Activated B cell treated with CpG ODN at 0.5 μM for 24 hours (primary cell): ENCODE measurements at places on chromosomes 6 and 20. TPM values are rescaled to one million over a fixed set of nuclear protein-coding genes. Genes with fewer than 3 reads are reported as not detected.
A peak's percentile ranks its signal among the peaks of the same experiment; 100 is the strongest.

- DNase-seq, result no peak
- H3K27me3 ChIP-seq, result no peaks in the 10 kb centered on the region
- H3K27ac ChIP-seq, result peak overlapping the region; percentile 94
- H3K36me3 ChIP-seq, result no peaks in the 10 kb centered on the region
These were observed 13.2 kb upstream of the CCR6 start for GRCh38 chr6:167109651-167110050.

GRCh38 chr6:125528621-125529041 is 220.8 kb upstream of the HEY2 start:
- H3K4me1 ChIP-seq, result no peaks in the 10 kb centered on the region
- H3K36me3 ChIP-seq, result no peaks in the 10 kb centered on the region
- H3K27me3 ChIP-seq, result peaks cover 39% of the 10 kb centered on the region
- no peak overlapping the region for H3K4me3 ChIP-seq
- no peak overlapping the region for H3K27ac ChIP-seq

GRCh38 chr6:9523462-9523861 is 891.4 kb downstream of the TFAP2A start:
- DNase-seq, result no peak
- no peaks in the 10 kb centered on the region for H3K36me3 ChIP-seq
- no peak overlapping the region for H3K4me3 ChIP-seq
- H3K27ac ChIP-seq, result no peak overlapping the region

The ATAT1 gene
- total RNA-seq, result 6.9 and 10.3 TPM in 2 replicates

GRCh38 chr20:49866051-49866450 is 49.3 kb downstream of the SPATA2 start:
- H3K27me3 ChIP-seq, result no peaks in the 10 kb centered on the region
- H3K27ac ChIP-seq, result no peak overlapping the region
- H3K4me1 ChIP-seq, result peaks cover 19% of the 10 kb centered on the region
- H3K4me3 ChIP-seq, result no peak overlapping the region
- H3K36me3 ChIP-seq, result peaks cover 91% of the 10 kb centered on the region

The ACTR5 gene
- total RNA-seq, result 12.8 and 13.7 TPM in 2 replicates

DNA sequence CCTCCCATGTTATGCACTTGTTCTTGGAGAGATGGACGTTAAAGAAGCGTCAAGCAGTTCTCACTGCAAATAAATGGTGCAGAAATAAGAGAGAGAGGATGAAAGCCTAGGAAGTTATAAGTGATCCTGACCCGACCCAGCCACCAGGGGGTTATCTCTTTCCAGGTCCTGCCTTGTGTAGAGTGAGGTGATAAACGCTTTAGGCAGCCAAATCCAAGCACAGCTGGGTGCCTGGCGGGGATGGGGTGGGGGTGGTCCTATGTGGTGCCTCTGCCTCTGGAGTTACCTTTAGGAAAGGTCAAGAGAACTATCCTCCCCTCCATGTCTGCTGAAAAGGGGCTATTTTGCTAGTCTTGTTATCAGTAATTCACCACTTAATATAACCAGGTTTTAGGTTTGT is 9.2 kb upstream of the TFAP2A start:
- H3K4me1 ChIP-seq, result peaks cover 22% of the 10 kb centered on the region
- H3K27me3 ChIP-seq, result peaks cover 71% of the 10 kb centered on the region
- no peak for DNase-seq
- no peak overlapping the region for H3K4me3 ChIP-seq

The SCUBE3 gene
- total RNA-seq, result not detected in 2 replicates

DNA sequence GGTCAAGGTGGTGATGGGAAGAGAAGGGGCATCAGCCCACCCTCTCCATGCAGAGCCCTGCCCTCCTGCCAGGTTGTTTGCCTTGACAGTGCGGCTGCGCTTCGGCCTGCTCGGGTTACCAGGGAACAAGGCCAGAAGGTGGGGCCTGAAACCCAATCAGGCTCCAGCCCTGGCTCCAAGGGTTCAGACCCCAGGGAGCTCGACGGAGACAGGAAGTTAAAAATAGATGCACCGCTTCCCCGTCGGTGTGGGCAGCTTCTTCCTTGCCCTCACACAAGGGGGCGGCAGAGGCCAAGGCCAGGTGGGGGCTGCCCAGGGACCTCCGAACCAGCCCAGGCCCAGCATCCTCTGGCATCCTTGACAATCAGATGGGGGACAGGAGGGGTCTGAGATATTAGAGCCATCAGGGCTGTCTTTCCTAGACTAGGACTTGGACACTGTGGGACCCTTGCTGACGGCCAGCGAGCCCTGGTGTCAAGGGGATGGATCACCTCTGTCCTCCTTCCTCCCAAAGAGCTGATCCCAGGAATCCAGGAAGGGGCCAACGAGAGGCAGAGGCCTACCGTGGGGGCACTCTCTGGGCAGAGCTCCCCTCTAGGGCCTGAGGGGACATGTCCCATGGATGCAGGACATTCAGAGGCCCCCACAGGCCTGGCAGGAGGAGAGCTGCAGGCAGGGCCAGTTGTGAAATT is 65.2 kb downstream of the RIPOR3 start:
- no peaks in the 10 kb centered on the region for H3K36me3 ChIP-seq
- H3K4me3 ChIP-seq, result no peak overlapping the region
- no peak for DNase-seq
- no peaks in the 10 kb centered on the region for H3K4me1 ChIP-seq
- peaks cover 6% of the 10 kb centered on the region for H3K27me3 ChIP-seq

- H3K4me3 ChIP-seq, result peak overlapping the region; percentile 100
- peaks cover 36% of the 10 kb centered on the region for H3K4me1 ChIP-seq
- peaks cover 9% of the 10 kb centered on the region for H3K27me3 ChIP-seq
- peaks cover 36% of the 10 kb centered on the region for H3K36me3 ChIP-seq
- H3K27ac ChIP-seq, result peak overlapping the region; percentile 100
These were observed 996 bp upstream of the SEC23B start for GRCh38 chr20:18506744-18507143.

DNA sequence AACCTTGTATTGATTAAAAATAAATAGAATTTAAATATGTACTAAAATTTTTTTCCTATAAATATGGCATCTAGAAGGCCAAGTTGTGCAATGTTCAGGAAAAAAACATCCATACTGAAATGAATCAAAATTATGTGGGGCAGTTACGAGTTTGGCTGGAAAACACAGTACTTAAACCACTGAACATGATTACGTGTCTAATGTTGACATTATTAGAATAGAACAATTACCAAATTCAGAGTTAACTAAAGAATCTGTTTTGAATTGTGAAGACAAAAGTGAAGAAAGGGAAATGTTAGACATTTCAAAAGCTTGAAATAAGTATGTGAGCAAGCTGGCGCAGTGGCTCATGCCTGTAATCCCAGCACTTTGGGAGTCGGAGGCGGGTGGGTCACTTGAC is 57.2 kb downstream of the KLHL31 start:
- no peak for DNase-seq
- no peaks in the 10 kb centered on the region for H3K4me1 ChIP-seq
- no peak overlapping the region for H3K4me3 ChIP-seq
- H3K36me3 ChIP-seq, result no peaks in the 10 kb centered on the region

DNA sequence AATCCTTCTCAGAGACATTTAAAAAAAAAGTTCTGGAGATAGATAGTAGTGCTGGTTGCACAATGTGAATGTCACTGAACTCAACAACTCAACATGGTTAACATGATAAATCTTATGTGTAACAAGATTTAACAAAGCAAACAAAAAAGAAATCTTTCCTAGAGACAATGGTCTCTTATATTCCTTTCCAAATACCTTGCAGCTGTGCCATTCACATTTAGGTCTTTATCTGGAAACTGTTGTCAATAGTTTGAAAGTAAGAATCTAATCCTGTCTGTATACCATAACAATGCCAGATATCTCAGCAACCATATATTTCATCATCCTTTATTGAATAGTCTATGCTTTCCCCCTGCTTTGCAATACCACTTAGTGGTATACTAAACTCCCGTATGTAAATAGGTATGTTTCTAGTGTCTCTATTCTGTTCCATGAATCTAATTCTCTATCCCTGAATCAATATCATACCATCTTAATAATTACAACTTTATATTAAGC is 2.1 kb downstream of the SERAC1 start:
- no peaks in the 10 kb centered on the region for H3K27me3 ChIP-seq
- no peak overlapping the region for H3K4me3 ChIP-seq
- H3K27ac ChIP-seq, result no peak overlapping the region

DNA sequence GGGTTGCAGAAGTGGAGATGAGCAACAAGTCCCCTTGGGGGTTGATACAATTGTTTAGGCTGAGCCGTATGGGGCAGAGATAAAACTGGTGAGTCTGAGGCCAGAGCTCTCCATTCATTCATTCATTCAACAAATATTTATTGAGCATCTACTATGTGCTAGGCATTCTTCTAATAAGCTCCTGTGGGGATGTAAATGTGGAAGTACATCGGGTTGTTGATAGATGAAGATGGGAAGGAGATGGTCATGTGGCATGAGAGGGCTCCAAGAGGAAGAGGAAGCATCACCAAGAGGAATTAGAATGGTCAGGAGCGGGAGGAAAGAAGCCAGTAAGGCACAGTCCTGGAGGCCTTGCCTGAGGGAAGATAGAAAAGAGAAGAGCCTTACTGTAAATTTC is 98.7 kb upstream of the MLN start:
- no peak overlapping the region for H3K27ac ChIP-seq
- H3K36me3 ChIP-seq, result no peaks in the 10 kb centered on the region
- H3K4me1 ChIP-seq, result peaks cover 41% of the 10 kb centered on the region
- H3K4me3 ChIP-seq, result no peak overlapping the region

The HMGN4 gene
- total RNA-seq, result 74.5 and 82.2 TPM in 2 replicates

GRCh38 chr6:37566111-37566949 is 66.6 kb upstream of the CCDC167 start:
- H3K27me3 ChIP-seq, result no peaks in the 10 kb centered on the region
- H3K4me1 ChIP-seq, result peaks cover 63% of the 10 kb centered on the region
- H3K27ac ChIP-seq, result no peak overlapping the region
- no peaks in the 10 kb centered on the region for H3K36me3 ChIP-seq

The PHACTR1 gene
- total RNA-seq, result 109 and 115 TPM in 2 replicates

GRCh38 chr6:136736281-136736960 is 55.9 kb downstream of the MAP3K5 start:
- peaks cover 30% of the 10 kb centered on the region for H3K4me1 ChIP-seq
- H3K4me3 ChIP-seq, result no peak overlapping the region
- no peak overlapping the region for H3K27ac ChIP-seq
- no peaks in the 10 kb centered on the region for H3K27me3 ChIP-seq

DNA sequence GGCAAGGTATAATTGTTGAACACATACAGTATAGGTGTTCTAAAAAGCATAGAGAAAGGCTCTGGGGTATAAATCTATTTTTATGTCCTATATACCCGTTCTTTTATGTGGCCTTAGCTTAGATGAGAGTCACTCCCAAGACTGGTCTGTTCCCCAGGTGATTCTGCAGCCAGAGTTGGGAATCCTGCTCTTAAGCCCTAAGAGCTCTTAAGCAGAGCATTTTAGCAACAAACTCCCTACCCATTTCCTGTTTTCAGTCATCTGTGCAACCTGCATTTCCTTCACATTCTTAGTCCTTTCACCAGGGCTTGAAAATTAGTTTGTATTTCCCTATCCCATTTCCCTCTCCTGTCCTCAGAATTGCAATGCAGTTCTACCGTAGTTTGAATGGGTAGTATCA is 166.1 kb downstream of the HS3ST5 start:
- H3K36me3 ChIP-seq, result no peaks in the 10 kb centered on the region
- no peaks in the 10 kb centered on the region for H3K27me3 ChIP-seq
- no peaks in the 10 kb centered on the region for H3K4me1 ChIP-seq
- H3K4me3 ChIP-seq, result no peak overlapping the region
- no peak for DNase-seq

DNA sequence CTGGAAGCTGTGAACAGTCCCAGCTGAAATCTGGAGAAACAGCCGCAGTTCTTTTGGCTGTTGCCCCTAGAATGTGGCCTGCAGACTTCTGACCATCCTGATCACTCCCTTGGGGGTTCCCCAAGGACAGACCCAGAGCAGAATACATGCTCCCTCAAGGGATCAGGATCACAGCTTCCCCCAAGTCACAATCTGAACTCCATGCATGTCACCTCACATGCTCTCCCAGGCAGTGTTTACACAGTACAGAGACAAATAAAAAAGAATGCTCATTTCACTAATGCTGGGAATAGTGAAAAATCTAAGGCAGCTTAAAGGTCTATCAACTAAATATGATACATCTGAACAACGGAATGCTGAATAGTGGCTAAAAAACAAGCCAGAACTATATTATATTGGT is 20.5 kb downstream of the SPAG4 start:
- no peak for DNase-seq
- H3K27ac ChIP-seq, result no peak overlapping the region
- no peak overlapping the region for H3K4me3 ChIP-seq
- H3K27me3 ChIP-seq, result no peaks in the 10 kb centered on the region
- peaks cover 23% of the 10 kb centered on the region for H3K36me3 ChIP-seq

DNA sequence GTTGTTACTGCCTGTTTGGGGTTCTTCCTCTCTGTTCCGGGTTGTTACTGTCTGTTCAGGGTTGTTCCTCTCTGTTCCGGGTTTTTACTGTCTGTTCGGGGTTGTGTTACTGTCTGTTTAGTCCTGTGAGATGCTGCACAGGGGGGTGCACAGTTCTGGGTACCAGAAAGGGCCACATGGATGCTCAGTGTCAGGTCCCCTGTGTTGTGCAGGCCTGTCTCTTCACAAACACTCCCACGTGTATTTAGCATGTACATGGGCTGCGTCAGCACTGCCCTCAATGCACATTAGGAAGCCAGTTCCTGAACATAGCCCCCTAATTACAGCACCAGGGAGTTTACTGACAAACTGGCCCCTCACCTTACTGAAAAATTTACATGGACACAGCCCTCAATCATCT is 118.5 kb downstream of the DLL1 start:
- H3K4me1 ChIP-seq, result no peaks in the 10 kb centered on the region
- no peak overlapping the region for H3K27ac ChIP-seq
- no peak for DNase-seq
- no peak overlapping the region for H3K4me3 ChIP-seq

GRCh38 chr6:115485400-115485799 is 575.3 kb downstream of the FRK start:
- H3K27me3 ChIP-seq, result no peaks in the 10 kb centered on the region
- no peak overlapping the region for H3K27ac ChIP-seq
- no peak overlapping the region for H3K4me3 ChIP-seq
- no peaks in the 10 kb centered on the region for H3K4me1 ChIP-seq

The MARCKS gene
- total RNA-seq, result 94.7 and 100 TPM in 2 replicates

- H3K27ac ChIP-seq, result no peak overlapping the region
- H3K27me3 ChIP-seq, result no peaks in the 10 kb centered on the region
- H3K4me3 ChIP-seq, result no peak overlapping the region
- H3K4me1 ChIP-seq, result no peaks in the 10 kb centered on the region
- H3K36me3 ChIP-seq, result peaks cover 27% of the 10 kb centered on the region
These were observed 80.5 kb downstream of the MTFR2 start for GRCh38 chr6:136169394-136170148.

- no peak overlapping the region for H3K4me3 ChIP-seq
- DNase-seq, result no peak
- H3K36me3 ChIP-seq, result no peaks in the 10 kb centered on the region
- H3K27ac ChIP-seq, result no peak overlapping the region
These were observed 775.8 kb upstream of the FLRT3 start for GRCh38 chr20:15113144-15113773.

The MUC21 gene
- not detected in 2 replicates for total RNA-seq
